ENCODE measurements at places on chromosomes 5 and 9.
A peak's percentile ranks its signal among the peaks of the same experiment; 100 is the strongest.

DNA sequence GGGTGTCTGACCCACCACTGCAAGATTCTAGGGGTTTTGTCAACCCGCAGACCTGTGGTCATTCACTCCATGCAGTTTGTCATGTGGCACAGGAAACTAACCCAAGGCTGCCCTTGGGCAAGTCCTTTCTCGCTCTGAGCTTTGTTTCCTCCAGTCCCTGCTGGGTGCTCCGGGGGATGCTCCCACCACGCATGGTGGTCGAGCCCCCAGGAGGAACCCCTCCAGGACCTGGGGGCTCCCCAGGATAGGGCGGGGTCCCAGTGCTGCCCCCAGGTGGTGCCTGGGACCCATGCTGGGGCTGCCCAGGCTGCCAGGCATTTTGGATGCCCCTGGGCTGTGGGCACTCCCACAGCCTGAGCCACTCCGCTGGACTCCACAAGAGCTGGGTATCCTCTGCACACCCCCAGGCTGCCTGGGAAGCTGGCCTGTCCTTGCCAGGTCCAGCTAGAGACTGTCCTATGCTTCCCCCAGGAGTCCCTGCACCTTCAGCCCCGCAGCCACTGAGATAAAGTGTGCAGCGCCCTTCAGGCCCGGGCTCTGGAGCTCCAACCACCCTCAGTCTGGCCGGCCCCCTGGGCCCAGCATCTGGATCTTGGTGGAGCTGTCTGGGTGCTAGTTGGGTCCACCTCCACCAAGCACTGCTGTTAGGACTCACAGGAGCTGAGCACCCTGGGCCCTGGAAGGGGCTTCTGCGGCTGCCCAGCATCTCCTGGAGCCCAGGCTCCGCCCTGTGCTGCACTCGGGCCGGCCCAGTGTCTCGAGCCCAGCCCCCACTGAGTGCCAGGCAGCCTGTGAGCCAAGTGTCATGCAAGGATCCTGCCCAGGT, 104.3 kb downstream of the PHF2 start:
- DNase-seq, result no peak

GRCh38 chr9:71036501-71036900, 84.9 kb downstream of the TRPM3 start:
- DNase-seq, result no peak

GRCh38 chr5:31598640-31599611, 40.0 kb upstream of the PDZD2 start:
- no peak for DNase-seq

GRCh38 chr5:138068742-138069600, 14.9 kb upstream of the WNT8A start:
- peak; percentile 10 for DNase-seq

Data from HS-5 (cell line).